ENCODE measurements at places on chromosomes 6 and 20.

DNA sequence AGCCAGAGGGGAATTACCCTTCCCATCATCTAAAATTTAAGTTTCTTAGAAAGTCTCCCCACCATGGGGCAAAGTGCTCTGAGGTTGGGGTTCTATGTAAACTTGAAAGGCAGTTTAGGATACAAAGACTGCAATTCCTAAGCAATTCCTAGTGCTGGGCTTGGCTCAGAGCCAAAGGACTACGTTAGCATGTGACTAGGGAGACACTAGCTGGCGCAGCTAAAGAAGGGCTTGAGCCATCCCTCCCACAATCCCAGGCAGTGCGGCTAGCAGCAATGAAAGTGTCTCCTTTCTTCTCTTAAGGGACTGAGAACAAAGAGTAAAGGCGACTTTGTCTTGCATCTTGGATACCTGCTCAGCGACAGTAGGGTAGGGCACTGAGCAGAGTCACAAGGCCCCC lies 306.6 kb upstream of the FKBP1C start:
- DNase-seq, result no peak

GRCh38 chr20:60507087-60507694 lies 549.0 kb downstream of the CDH26 start:
- DNase-seq, result no peak

GRCh38 chr6:47766445-47766844 lies 15.4 kb upstream of the OPN5 start:
- no peak for DNase-seq

- DNase-seq, result no peak
Measured at GRCh38 chr6:142339968-142340658, 38.3 kb downstream of the ADGRG6 start.

- DNase-seq, result no peak
Measured at GRCh38 chr6:11263291-11263775, 30.9 kb upstream of the NEDD9 start.

GRCh38 chr6:89413006-89413400 lies 930 bp upstream of the RRAGD start:
- DNase-seq, result no peak

DNA sequence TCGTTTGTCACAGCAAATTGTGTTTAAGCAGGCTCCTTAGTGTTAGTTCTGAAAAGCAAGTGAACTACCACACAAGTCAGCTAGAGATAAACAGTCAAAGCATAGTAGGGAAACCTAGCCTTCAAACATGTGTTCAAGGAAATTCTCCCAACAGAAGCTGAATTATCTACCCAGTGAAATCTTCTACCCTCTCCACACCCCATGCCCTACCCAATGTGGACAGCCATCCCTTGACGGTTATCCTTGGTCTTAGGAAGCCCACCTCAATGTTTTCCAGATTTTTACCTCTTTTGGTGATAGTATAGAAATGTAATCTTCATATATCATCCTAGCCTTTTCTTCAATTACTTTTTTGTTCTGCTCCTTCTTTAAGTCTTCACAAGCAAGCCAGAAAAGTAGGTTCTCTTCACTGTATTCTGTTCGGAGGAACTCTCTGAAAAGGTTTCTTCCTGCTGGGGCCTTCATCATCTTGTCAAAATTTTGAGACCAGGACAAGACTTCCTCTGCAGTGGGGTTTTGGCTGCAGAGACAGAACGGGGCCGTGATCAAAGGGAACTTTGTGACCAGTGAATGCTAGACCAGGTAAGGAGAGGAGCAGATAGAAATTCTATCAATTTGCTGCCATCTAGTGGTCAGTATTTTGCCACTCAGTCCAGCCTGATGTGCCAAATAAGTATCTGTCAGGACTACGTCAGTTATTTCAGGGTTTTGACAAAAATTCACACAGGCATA lies 21.6 kb upstream of the MTRF1L start:
- peak; percentile 24 for DNase-seq

DNA sequence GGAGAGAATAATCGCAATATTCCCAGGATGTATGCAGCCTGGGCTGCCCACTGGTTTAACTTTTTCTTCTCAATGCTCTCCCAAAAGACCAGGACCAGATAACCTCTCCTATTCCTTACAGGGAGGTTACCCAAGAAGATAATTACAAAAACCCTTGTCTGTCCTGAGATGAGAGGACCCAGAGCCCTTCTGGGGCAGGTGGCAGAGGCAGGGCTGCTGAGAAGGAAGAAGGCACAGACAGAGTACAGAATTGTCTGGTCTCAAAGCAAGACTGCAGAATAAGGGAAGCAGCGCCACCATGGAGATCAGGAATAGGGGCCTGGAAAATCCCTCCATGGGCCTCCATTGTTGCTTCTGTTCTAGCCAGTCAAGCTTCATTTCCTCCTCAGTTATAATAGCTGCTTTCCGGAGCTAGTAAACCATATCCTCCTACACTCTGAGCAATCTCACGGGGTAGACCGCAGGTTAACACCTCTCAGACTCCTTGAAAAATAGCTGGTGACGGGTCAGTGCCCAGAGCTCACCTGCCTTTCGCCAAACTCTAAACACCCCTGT lies 463 bp upstream of the HLA-DMB start:
- peak; percentile 30 for DNase-seq

GRCh38 chr6:15504581-15505350 lies 158.1 kb downstream of the DTNBP1 start:
- DNase-seq, result no peak

DNA sequence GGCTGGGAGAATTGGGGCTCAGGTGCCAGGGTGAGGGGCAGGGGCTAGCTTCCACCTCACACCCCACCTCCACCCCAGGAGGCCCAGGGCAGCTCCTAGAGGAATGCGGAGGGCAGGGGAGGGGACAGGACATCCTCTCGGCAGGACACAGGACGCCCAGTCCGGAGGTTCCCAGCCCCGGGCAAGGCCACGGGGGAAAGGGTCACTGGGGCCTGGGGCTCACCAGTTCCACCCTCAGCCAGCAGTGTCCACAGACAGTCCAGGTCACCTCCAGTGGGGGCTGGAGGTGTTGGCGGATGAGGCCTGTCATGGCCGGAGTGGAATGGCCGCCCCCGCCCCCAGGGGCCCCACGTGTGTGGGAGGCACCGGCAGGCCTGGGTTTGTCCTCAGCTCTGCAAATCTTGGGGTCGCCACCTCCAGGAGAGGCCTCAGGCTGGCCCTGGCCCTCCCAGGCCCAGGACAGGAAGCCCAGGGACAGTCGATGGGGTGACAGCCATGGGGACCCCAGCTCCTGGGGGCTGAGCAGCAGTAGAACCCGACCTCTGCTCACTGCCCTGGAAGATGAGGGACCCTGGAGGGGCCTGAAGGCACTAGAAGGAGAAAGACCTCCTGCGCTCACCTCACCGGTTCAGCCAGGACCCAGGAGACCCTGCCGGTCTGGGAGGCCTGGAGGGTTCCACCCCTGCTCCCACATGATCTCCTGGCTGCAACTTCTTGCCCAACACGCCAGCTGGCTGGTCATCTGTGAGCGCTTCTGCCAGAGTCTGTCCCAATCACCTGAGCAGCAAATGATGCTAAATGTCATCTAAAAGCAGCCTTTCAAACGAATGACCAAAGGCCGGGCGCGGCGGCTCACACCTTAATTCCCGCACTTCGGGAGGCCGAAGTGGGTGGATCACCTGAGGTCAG lies 13.0 kb upstream of the ABHD16B start:
- no peak for DNase-seq

GRCh38 chr6:103027271-103027931 lies 1633.9 kb downstream of the GRIK2 start:
- no peak for DNase-seq

GRCh38 chr6:81148751-81149150 lies 603.7 kb downstream of the TENT5A start:
- DNase-seq, result no peak

DNA sequence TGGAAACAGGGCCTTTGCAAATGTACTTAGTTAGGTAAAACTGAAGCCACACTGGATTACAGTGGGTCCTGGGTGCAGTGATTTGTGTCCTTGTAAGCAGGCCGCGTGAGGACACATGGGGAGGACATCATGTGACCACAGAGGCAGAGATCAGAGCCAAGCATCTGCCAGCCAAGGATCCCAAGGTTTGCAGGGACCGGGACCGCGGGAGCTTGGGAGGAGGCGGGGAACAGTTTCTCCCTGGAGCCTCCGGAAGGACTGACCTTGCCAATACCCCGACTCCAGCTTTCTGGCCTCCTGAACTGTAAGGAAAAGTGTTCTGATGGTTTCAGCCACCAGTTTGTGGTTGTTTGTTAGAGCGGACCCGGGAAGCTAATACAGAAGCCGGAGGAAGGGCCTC lies 500.9 kb downstream of the PREX1 start:
- no peak for DNase-seq

DNA sequence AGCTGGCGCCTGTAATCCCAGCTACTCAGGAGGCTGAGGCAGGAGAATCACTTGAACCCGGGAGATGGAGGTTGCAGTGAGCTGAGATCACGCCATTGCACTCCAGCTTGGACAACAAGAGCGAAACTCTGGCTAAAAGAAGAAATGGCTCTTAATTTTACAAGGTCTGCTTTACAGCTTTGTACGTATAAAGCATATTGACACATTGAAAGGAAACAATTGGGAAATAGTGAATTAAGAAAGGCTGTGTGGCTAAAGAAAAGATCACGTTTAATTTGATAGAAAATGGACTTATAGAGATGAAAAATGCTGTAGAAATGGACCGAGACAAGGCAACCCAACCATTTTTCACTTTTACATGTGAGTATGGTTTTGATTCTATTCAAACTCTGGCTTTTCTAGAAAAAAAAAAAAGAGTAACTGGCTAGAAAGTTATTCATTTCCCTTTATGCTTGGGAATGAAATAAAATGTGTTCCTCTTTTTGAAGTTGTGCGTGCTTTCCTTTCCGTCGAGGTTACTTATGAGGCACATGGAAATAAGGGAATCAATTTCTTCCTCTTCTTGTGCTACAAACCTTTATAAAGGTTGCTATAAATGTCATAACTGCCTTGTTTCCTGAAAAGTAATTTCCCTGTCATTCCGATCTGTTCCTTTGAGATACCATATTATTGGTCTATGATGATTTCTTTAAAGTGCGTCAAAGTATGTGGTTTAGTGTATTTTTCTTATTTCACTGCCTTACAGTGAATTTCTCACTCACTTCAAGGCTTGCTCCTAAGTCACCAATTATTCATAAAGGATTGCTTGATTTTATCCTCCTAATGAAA lies 29.4 kb downstream of the PFDN4 start:
- no peak for DNase-seq

DNA sequence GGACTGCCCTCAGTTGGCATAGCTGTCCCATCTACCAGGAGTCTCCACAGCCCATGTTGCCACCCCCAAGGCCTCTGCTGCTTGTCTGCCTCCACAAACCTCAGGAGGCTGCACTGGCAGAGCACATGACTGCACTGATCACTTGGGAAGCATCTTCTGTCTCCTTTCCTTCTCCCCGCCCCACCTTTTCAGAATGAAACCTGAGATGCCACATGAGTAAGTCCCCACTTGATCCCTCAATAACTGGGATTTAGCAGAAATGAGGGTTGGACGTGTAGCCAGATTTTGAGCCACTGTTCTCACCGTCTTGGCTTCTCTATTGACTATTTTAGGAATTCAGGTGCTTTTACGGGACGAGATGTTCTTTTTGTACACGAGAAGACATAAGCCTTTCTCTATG lies 328.4 kb downstream of the CDC5L start:
- no peak for DNase-seq

- no peak for DNase-seq
Measured at GRCh38 chr6:139436200-139436956, 61.9 kb upstream of the CITED2 start.

- DNase-seq, result no peak
Measured at GRCh38 chr6:3579652-3580175, 122.9 kb upstream of the SLC22A23 start.

- DNase-seq, result no peak
Measured at GRCh38 chr20:24102290-24102689, 113.7 kb upstream of the GGTLC1 start.

- DNase-seq, result no peak
Measured at GRCh38 chr6:131778169-131778568, 29.7 kb upstream of the ENPP1 start.

GRCh38 chr6:71453371-71453706 lies 164.7 kb downstream of the OGFRL1 start:
- no peak for DNase-seq

GRCh38 chr20:44279228-44279627 lies 31.8 kb downstream of the FITM2 start:
- no peak for DNase-seq

- no peak for DNase-seq
Measured at GRCh38 chr6:155291291-155291690, 23.0 kb downstream of the TFB1M start.

- no peak for DNase-seq
Measured at GRCh38 chr20:55685841-55686240, 319.5 kb downstream of the CBLN4 start.

DNA sequence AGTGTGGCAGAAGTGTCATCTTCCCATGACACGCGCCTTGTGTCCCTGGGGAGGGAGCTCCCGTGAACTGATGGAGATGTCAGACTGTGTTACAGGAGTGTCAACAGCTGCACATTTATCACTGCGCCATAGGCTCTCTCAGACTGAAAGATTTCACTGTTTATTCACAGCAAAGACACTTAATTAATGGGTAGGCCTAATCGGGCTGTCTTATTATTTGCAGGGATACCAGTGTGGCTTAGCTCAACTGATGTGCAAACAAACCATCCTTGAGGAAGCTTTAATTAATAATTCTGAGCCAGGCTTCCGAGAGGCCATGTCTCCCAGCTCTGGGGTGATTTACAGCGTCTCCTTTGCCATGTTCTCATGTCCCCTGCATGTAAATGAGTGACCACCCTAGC lies 771.0 kb downstream of the QKI start:
- DNase-seq, result no peak

DNA sequence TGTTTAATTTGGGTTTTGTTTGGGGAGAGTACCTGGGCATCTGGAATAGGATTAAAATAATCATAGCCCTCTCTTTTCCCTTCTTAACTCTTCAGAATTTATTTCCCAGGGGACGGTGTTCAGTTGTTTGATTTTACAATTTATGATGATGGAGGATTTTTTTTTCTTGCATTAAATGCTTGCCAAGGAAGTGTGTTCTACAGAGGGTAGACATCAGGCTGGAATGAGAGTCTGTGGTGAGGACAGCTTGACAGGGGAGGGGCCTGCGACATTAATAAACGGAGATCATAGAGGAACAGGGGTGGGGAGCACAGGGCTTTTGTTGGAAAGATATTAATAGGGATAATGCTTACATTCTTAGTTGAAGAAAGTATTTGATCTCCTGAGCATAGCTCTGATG lies 297.5 kb downstream of the CLIC5 start:
- DNase-seq, result no peak

DNA sequence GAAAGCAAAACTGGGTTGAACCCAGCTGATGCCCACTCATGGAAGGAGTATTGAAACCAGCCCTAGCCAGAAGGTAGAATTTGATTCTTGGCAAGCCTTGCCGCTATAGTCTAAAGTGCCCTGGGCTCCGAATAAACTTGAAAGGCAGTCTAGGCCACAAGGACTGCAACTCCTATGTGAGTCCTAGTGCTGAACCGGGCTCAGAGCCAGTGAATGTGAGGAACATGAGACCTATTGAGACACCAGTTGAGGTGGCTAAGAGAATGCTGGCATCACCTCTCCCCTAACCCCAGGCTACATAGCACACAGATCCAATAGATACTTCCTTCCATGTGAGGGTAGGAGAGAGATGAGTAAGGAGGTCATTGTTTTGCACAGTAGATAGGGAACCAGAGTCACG lies 3.5 kb upstream of the DEFB110 start:
- DNase-seq, result no peak

Data from activated T-cell treated with anti-CD3 and anti-CD28 coated beads for 24 hours (primary cell).